ENCODE measurements at places on chromosomes 4 and X.
A peak's percentile ranks its signal among the peaks of the same experiment; 100 is the strongest.

DNA sequence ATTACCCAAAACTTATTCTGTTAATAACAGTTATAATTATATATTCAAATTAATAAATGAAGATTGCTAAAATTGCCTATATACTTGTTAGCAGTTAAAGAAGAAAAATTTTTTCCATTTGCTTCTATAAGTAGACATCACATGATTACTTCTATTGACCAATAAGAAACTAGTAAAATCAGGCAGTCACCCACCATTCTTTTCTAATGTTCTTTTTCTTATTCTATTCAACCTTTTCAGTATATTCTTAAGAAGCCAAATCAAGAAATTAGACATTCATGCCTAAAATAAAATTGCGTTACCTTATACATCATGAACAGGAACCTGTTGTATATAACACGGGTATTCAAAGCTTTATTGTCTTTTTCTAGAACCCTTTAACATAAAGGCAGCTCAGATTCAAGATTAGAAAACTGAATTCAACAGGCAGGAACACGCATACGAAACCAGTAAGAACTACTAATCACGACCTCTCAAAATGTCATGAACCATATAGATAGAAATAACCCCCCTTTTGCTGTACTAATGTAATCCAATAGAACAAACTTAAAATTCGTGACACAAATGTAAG is 568.1 kb upstream of the DIPK2B start:
- no peak for DNase-seq

- no peak for DNase-seq
These were observed 14.9 kb upstream of the LOC101059915 start for GRCh38 chrX:71652405-71652804.

DNA sequence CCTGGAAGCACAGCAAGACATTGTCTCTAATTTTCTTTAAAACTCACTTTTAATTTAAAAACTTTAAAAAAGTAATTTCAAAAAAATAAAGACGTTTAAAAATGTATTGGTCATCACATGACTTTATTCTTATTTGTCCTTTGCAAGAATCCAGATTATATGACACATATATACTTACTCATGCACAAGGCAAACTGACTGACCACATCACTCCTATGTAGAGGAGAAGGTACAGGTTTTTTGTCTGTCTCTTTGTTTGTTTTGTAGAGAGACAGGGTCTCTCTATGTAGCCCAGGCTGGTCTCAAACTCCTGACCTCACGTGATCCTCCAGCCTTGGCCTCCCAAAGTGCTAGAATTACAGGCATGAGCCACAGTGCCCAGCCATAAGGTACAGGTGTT is 28.6 kb downstream of the MAML3 start:
- no peak for DNase-seq

DNA sequence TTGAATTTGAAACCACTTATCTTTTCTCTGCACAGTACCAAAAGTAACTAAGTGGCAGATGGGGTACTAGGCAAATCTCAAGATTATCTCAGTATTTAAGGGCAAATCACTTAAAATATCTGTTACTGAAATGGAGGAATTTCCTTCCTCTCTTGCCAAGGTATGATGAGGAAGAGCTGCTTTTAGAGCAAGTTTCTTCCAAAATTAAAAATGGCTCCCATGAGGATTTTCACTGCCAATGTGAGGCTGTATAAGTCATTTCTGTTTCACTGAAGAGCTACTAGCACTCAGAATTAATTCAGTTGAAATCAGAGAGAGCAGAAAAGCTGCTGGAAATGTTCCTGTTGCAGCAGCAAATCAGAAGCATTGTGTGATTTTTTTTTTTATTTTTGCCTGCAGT is 43.4 kb downstream of the GABRB1 start:
- DNase-seq = no peak

DNA sequence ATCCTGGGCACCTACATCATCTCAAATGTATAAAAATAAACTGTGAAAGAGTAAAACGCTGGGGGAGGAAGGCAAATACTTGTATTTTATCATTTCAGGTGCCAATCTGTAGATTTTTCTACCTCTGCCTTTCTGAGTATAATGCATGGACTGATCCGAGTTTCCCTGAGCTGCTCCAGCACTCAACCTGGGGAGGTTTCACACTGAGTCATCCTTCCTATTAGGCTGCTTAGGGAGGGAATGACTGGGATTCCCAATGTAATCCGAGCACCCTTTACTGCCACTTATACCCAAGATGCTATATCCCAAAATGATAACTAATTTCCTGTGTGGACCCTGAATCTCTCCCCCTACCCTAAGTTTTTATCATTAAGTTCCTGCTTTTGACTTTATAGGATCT is 126.6 kb downstream of the HNRNPD start:
- no peak for DNase-seq

DNA sequence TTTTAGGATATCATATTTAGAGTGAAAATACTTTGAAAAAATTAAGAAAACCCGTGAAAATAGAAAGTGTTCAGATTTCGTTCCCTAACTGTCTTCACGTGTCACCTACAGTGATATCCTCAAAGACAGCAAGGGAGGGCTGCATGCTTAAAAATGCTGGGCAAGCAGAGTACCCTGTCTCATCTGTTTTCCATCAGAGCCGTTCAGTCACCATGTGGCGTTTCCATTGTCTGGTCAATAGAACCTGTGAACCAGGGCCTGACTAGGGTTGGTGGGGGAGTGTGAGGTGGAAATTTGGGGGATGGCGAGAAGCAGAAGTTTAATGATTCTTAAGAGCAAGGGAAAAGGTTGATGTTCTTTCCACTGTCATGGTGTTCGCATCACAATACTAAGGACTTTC is 173.9 kb downstream of the BMPR1B start:
- DNase-seq = no peak

DNA sequence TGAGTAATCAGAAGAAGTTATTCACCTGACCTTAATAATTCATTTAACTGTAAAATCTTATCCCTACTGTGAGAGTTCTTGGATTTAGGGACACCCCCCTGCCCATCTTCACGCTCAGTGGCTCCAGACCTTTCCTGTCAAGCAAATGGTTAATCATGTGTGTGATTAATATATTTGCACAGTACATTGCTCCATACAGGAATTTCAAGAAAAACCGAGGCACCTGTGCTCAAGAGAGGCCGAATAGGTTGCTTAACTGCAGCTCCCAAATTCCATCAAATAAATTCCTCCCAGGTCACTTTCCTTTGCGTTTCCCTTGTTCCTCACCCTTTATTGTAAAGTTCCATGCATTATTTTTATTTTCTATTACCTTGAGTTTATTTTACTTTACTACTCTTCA is 119.5 kb downstream of the STOX2 start:
- no peak for DNase-seq

DNA sequence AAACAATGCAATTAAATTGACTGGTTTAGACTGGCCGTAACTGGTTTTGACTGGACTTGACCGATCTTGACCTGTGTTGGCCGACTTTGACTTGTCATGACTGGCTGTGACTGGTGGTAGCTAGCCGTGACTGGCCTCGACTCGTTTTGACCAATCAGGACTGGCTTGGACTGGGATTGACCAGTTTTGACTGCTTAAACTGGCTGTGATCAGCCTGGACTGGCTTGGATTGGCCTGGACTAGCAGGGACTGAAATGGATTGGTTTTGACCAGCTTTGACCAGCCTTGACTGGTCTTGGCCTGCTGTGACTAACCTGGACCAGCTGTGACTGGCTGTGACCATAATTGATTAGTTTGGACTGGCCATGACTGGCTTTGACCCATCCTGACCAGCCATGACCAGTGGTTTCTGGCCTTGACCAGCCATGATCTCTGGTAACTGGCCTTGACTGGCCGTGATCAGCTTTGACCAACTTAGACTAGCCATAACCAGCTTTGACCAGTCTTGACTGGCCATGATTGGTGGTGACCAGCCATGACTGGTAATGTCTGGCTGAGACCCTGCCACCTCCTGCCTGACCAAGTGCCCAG is 13.1 kb downstream of the SUV39H1 start:
- no peak for DNase-seq

- peak; percentile 20 for DNase-seq
These were observed 30.3 kb downstream of the INPP4B start for GRCh38 chr4:142815834-142816233.

DNA sequence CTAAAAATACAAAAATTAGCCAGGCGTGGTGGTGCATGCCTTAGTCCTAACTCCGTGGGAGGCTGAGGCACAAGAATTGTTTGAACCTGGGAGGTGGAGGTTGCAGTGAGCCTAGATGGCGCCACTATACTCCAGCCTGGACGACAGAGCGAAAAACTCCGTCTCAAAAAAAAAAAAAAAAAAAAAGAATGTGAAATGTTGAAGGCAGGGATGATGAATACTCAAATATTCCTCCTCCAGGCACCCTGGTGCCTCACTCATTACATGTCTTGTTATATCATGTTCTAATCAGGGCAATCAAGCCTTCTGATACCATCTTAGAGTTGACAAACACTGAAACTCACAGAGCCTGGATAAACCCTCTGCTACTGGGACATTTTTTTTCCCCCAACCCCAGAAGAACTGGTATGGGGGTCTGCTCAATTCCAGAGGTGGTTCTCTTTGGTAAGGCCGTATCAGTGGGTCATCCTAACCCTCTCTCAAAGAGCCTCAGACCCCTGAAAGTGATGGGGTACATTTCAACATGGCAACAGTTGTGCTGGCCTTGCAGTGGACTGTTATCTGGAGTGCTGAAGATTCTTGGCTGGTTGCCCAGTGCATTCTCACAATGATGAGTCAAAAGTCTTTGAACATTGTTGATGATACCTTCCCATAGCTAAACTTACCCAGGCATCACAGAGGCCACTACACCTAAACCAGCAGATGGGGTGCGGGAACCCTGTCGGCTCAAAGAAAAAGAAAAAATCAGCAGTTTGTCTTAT is 2.4 kb upstream of the SH3KBP1 start:
- DNase-seq = peak; percentile 46

GRCh38 chr4:139392797-139393196 is 61.1 kb upstream of the RAB33B start:
- DNase-seq = no peak

- no peak for DNase-seq
These were observed 7.3 kb downstream of the TREX2 start for GRCh38 chrX:153438532-153438931.

DNA sequence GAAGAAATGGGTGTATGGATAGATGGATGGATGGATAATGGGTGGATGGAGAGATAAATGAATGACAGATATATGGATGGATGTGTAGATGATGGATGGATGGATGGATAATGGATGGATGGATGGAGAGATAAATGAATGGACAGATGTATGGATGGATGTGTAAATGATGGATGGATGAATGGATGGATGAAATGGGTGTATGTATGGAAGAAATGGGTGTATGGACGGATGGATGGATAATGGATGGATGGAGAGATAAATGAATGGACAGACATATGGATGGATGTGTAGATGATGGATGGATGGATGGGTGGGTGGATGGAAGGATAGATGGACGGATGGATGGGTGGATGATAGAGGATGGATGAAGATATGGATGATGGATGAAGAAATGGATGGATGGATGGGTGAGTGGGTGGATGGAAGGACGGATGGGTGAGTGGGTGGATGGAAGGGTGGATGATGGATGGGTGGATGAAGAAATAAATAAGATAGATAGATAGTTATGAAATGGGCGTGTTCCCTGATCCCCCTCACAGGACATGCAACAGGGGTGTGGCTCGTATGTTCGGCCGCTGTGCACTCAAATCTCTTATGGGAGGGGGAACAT is 91.1 kb upstream of the NKX1-1 start:
- DNase-seq = no peak

GRCh38 chrX:99719140-99719539 is 690.9 kb downstream of the PCDH19 start:
- DNase-seq = no peak

GRCh38 chr4:143488687-143489086 is 24.8 kb upstream of the SMARCA5 start:
- DNase-seq = no peak

GRCh38 chr4:117400039-117400835 is 314.9 kb upstream of the TRAM1L1 start:
- peak; percentile 76 for DNase-seq

DNA sequence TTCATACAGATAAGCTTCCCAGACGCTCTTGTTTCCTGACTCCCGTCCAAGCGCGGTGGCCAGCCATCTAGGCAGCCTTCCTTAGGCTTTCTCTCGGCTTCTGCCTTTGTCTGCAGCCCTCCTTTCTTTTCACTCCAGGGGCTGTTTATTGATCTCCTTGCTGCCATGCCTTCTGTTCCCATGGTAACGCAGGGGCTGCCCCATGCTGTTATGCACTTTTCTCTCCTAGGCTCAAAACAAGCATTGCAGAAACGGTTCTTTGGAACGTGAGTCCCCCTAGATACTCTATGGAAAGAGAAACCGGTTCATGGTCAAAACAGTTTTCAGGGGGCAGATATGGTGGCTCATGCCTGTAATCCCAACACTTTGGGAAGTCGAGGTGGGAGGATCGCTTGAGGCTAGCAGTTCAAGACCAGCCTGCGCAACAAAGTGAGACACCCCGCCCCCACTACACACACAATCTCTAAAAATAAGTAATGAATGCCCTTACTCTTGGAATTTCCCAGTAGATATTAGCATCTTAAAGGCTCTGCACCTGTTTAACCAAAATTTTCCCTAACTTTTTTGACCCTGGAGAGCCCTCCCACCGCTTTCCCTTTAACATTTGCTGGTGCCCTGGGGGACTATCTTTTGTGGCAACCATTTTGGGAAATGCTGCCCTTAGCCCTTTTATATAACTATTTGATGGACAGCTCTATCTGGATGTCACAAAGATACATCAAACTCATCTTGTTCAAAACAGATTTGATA is 53.9 kb upstream of the ZNF157 start:
- DNase-seq = no peak

- DNase-seq = no peak
These were observed 15.2 kb downstream of the SEPTIN11 start for GRCh38 chr4:76964769-76965168.

DNA sequence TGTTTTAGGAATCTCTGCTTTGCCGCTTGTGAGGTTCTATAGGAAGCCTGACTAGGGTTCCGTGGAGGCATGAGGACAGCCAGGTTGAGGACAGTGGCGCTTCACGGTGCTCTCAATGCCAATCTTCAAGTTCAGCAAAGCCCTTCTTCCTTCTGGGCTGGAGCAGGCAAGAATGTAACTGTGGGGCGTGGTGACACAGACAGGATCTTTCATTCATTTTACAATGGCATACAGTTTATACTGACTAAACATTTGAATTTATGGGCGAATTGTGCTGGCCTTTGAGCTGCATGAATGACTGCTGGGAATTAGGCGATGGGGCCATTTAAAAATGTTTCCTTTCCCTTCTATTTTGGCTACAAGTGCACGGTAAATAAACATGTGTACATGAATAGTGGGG is 2.9 kb upstream of the NHS start:
- no peak for DNase-seq

DNA sequence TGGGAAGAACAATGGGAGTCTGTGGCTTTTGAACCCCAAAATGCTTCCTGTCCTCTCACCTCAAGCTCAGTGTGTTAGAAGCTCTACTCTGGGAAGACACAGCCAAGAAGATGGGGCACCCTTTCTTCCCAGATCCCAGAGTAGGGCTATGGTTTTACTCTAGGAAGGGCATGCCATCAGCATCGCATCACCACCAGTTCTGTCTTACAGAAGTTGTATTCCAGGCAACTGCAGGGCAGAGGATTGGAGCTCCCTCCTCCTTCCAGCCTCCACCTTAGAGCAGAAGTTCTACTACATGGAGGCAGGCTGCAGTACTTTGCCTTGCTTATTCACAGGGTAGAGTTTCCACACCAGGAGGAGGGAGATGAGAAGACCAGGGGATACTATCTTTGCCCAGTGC is 18.1 kb upstream of the ZFX start:
- no peak for DNase-seq

- DNase-seq = no peak
These were observed 127.1 kb downstream of the PJA1 start for GRCh38 chrX:69038188-69038587.

GRCh38 chr4:2092669-2093053 is 33.5 kb downstream of the NAT8L start:
- no peak for DNase-seq

GRCh38 chr4:181550381-181550780 is 692.8 kb upstream of the TENM3 start:
- DNase-seq = no peak

Data from epithelial cell of proximal tubule (primary cell).